ENCODE measurements at places on chromosomes 11 and 22. TPM values are rescaled to one million over a fixed set of nuclear protein-coding genes. Genes with fewer than 3 reads are reported as not detected.

The TEX54 gene
- total RNA-seq = 38.1 TPM

DNA sequence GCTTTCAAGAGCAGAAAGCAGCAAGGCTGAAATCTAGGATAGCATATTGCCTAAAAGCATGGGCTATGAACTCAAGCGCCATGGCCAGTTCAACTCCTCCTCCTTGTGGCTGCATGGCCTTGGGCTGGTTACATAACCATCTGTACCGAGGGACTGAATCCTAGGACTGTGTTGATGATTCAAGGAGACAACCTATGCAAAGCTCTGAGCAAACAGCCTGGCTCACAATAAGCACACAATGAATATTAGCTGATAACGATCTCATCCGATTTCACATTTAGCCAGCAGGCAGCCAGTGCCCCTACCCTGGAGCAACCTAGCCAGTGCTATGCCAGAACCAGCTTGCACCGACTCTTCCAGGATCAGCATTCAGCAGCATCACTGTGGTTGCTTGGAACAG lies 698.4 kb downstream of the TBC1D22A start:
- no peak for DNase-seq

DNA sequence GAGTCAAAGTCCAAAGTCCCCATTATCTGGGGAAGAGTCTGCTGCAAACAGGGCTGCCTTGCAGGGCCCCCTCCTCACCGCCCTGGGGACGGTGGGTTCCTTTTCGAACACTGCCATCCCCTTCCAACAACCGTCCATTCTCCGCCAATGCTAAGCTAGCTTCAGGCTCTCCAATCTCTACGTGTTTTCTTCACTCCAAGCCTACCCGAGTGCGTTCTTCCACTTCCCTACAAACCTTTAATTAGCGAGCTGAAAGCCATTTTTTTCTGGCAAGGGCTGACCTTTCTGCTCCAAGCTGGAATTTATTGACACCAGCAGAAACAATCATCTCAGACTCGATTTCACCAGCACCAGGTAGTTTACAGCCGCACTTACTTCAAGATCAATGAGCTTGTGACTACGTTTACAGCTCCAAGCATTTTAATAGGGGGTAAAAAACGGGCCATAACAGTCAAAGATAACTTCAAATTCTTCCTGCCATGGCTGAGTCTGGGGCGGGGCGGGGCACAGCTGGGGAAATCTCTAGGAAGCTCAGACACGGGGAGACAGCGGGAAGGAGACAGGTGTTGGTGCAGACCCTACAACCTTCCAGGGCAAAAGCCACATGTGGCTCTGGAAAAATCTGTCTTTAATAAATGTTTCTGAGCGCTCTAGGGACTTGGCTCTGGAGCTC lies 82.2 kb downstream of the PHF21B start:
- no peak for DNase-seq

DNA sequence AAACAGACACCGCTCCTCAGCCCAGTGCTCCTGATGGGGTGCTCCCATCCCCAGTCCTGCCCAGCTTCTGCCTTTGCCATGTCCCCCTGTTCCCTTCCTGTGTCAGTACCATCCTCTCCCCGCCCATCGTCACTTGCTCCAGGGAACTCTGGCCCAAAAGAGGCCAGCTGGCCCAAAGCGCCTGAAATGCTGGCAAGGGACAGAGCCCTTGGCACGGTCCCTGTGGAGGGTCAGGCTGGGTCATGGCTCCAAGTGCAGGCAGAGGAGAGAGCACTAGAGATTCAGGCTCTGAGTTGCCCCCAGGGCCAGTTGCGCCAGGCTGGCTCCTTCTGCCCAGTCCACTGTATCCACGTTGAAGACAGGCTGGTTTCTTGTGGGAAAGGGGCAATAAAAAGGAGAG lies 8.4 kb upstream of the HDHD5 start:
- DNase-seq = peak; percentile 44

The NRIP3 gene
- total RNA-seq = 55.1 TPM

- DNase-seq = no peak
Measured at GRCh38 chr11:131109257-131109656, 193.0 kb upstream of the SNX19 start.

The CHRM4 gene
- 7.2 TPM for total RNA-seq

DNA sequence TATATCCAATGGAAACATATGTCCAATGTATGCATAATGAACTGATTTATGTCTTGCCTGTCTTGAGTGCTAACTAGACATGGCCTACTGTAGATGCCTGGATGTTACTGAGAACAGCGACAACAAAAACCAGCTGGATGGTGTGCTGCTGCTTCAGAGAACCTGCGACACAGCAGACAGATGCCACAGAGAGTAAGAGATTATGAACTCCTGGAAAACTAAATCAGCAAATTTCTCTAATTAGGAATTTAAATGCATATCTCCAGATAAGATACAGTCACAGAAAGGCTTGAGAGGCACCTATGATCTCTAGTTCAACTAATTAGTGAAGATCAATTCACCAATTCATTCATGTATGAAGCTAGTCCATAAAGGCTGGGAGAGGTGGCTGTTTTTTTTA lies 1508.0 kb upstream of the TENM4 start:
- no peak for DNase-seq

The LDHAL6A gene
- 4.7 TPM for total RNA-seq

DNA sequence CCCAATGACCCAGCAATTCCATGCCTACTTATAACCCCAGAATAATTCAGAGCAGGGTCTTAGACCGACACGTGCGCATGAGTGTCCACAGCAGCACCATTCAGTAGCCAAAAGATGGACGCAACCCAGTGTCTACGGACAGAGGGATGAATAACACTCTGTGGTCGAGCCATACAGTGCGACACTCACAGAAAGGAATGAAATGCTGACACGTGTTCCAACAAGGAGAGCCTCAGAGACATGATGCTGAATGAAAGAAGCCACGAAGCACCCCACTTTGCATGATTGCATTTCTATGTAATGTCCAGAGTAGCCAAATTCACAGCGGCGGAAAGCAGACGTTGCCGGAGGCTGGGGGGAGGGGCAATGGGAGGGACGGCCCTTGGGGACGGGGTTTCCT lies 134.4 kb downstream of the CTTN start:
- no peak for DNase-seq

DNA sequence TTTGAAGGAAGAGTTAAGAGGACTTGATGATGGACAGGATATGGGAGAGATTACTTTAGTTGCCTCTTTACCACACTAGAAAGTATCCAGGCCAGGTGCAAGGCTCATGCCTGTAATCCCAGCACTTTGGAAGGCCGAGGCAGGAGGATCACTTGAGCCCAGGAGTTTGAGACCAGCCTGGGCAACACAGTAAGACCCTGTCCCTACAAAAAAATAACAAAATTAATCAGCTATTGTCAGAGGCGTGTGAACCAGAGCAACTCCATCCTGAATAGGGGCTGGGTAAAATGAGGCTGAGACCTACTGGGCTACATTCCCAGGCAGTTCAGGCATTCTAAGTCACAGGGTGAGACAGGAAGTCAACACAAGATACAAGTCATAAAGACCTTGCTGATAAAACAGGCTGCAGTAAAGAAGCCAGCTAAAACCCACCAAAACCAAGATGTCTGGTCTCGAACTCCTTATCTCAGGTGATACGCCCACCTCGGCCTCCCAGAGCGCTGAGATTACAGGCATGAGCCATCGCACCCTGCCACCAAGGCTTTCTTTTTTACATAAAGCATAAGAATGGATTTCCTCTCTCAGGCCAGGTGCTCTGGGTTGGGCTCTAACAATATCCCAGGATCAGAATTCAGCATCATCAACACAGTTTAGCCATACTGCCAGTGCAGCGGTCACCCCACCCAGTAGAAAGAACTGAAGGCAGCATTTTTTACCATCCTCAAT lies 17.8 kb downstream of the PI4KA start:
- no peak for DNase-seq

GRCh38 chr11:120335556-120335907 lies 681 bp upstream of the ARHGEF12 start:
- DNase-seq = no peak

GRCh38 chr22:32680277-32680676 lies 121.2 kb upstream of the TIMP3 start:
- DNase-seq = no peak

- peak; percentile 85 for DNase-seq
Measured at GRCh38 chr11:130653838-130654636, 205.6 kb downstream of the ADAMTS15 start.

The KBTBD3 gene
- total RNA-seq = 6.8 TPM

- DNase-seq = no peak
Measured at GRCh38 chr11:111531687-111532364, 8.7 kb upstream of the LAYN start.

The POU2AF1 gene
- 2.8 TPM for total RNA-seq

DNA sequence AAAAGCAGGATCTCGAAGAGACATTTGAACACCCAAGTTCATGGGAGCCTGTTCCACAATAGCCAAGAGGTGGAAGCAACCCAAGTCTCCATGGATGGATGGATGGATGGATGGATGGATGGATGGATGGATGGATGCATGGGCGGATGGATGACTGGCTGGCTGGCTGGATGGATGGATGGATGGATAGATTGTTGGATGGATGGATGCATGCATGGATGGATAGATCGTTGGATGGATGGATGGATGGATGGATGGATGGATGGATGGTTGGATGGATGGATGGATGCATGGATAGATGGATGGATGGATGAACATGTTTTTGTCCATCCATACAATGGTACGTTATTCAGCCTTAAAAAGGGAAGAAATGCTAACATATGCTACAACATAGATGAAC lies 603.4 kb downstream of the BRD1 start:
- DNase-seq = no peak

GRCh38 chr11:36270701-36271100 lies 18.5 kb downstream of the COMMD9 start:
- no peak for DNase-seq

DNA sequence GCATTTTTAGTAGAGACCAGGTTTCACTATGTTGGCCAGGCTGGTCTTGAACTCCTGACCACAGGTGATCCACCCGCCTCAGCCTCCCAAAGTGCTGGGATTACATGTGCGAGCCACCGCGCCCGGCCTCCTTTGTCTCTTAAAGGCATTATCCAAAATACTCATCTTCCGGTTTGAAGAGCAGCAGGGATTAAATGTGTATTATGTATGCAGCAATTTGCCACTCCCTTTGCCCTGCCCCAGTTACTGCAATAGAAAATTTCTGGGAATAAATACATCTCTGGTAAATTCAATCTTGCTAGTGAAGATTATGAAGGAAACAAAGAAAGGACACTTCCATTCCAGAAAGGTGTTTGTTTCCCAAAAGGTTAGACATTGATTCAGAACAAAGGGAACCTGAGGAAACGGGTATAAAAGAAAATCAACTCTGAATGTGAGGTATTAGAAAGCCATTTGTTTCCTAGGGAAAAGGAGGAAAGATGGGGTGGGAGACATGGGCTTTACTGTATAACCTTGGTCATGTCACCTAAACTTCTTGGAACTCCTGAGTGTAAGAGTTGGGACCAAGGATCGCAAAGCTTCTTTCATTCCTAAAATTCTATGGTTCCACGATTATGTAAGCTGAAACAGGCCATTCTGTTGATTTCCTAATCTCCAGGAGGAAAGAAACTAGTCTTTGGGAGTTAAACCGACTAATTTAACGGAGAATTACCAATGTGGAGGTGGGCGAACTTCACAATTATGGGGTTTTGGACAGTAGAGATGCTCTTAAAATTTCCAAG lies 959 bp upstream of the HIPK3 start:
- no peak for DNase-seq

The AIFM3 gene
- 2.9 TPM for total RNA-seq

DNA sequence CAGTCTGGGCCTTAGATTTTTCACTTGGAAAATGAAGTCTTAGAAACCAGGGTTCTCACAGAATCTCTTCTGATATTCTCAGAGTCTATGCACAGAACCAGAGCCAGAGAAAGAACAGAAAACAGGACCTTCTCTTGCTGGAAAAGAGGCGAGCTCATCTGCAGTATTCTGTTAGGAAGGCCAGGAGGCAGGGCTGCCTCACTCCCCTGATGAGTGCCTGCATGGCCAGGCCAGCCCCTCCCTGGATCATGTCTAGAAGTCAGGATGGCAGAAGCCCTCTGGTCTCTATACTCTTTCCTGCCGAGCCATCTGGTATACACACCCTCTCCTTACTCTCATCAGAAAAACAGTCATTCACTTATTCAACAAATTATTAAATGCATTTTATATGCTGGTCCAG lies 723 bp downstream of the OR51M1 start:
- no peak for DNase-seq

The DYNC2H1 gene
- total RNA-seq = 43.1 TPM

The POU2AF3 gene
- 9.0 TPM for total RNA-seq

- DNase-seq = no peak
Measured at GRCh38 chr11:108571001-108571400, 22.6 kb downstream of the EXPH5 start.

GRCh38 chr11:124832571-124832970 lies 32.4 kb upstream of the MSANTD2 start:
- no peak for DNase-seq

GRCh38 chr11:10674440-10674855 lies 19.1 kb downstream of the IRAG1 start:
- peak; percentile 65 for DNase-seq

The TOM1 gene
- 66.2 TPM for total RNA-seq

DNA sequence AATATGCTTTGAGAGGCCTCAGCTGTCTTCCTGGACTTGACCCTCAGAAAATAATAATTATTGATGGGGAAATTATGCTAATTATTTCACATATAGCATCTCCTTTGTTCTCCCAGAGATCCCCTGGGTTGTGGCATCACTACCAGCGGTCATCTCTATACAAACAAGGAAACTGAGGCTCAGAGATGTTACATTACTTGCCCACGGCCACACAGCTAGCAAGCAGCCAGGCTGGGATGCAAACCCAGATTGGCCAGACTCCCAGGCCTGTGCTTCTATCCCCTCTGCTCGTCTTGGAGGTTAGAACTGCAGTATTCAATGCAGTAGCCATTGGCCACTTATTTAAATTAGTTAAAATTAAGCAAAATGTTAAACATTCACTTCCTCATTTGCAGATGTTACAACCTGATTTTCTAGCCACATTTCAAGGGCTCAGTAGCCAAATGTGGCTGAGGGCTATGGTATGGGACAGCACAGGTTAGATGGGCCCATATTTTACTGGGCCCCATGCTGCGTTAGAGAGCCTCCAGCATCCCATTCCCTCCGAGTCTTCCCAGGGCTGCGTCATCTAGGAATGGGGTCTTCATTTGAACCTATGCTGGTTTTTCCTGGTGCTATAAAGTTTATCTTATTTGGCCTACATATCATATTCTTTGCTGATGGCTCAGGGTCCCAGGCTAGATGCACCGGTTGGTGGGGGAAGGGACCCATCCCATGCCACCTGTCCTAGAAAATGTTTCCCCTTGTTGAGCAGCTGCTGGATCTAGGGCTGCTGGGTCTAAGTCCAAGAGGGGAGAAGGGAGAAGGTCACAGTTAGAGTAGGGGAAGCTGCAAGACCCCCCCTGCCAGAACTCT lies 2.2 kb downstream of the SLC35C1 start:
- no peak for DNase-seq

GRCh38 chr11:111301004-111301841 lies 2.9 kb downstream of the POU2AF3 start:
- no peak for DNase-seq

DNA sequence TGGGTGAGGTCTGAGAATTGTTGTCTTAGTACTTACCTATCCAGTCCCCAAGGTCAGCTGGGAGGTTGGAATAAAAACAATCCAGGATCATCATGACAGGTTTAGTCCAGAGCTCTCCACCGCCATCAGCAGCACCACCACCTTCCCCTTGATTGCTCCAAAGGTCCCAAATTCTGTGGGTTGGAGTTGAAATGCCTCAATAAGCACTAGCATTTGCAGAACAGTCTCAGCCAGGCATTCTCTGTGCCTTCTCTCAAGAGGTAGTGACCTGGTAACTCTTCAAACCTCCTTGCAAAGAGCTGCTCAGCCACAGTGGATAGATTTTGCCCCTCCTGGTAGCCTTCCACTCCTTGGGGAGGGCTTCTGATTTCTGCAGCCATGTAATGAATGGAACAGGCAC lies 69.6 kb downstream of the PRDM11 start:
- DNase-seq = no peak

All from testis (tissue), 5 donors.